ENCODE measurements at places on chromosomes 7 and 10. TPM values are rescaled to one million over a fixed set of nuclear protein-coding genes. Genes with fewer than 3 reads are reported as not detected.

Gene RBP3
- total RNA-seq: not detected

Gene NAPEPLD
- total RNA-seq: 12.9 TPM

DNA sequence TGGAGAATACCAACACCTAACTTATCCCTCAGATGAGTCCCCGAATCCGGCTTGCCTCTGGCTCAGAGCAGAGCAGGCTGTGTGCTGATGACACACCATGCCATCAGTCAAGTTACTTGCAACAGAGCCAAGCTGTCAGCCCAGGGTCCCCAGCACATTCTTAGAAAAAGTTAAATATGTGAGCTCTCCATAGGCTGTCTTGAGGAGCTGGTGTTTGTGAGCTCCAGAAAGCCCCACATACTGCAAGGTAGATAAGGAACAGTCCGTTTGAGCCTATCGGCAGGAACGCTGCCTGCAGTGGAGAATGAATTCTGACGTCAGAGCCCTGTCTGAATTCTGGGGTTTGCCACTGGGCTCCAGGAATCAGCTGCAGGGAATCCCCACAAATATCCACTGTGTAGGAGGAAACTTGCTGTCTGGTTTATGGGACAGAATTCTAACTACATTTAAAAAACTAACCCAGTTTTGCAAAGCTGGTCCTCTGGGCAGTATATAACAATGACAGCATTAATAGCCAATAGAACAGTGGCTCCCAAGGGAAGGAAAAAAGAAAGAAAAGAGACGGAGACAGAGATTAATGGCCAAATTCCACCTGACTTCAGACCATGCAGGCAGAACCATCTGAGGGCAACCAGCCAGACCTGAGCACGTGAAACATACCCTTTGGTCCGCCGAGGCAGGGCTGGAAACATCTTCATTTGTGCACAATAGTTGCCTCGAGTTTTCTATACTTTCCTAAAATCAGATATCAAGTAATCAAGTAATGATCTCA lies 3.6 kb downstream of the SFXN4 start:
- H3K4me3 ChIP-seq: no peak overlapping the region
- H3K27ac ChIP-seq: peak overlapping the region; percentile 7
- H3K27me3 ChIP-seq: no peaks in the 10 kb centered on the region

- no peaks in the 10 kb centered on the region for H3K27me3 ChIP-seq
- no peak for DNase-seq
- no peak overlapping the region for H3K4me3 ChIP-seq
Observed at GRCh38 chr7:40008223-40008815, 58.3 kb downstream of the CDK13 start.

- no peaks in the 10 kb centered on the region for H3K36me3 ChIP-seq
- H3K4me3 ChIP-seq: no peak overlapping the region
- H3K4me1 ChIP-seq: peaks cover 17% of the 10 kb centered on the region
- peaks cover 21% of the 10 kb centered on the region for H3K27me3 ChIP-seq
Observed at GRCh38 chr10:128124813-128125403, 1.3 kb downstream of the MKI67 start.

Measured in body of pancreas (tissue), 4 donors.